Astrocyte of the spinal cord (primary cell): ENCODE measurements at places on chromosomes 1 and 21.

DNA sequence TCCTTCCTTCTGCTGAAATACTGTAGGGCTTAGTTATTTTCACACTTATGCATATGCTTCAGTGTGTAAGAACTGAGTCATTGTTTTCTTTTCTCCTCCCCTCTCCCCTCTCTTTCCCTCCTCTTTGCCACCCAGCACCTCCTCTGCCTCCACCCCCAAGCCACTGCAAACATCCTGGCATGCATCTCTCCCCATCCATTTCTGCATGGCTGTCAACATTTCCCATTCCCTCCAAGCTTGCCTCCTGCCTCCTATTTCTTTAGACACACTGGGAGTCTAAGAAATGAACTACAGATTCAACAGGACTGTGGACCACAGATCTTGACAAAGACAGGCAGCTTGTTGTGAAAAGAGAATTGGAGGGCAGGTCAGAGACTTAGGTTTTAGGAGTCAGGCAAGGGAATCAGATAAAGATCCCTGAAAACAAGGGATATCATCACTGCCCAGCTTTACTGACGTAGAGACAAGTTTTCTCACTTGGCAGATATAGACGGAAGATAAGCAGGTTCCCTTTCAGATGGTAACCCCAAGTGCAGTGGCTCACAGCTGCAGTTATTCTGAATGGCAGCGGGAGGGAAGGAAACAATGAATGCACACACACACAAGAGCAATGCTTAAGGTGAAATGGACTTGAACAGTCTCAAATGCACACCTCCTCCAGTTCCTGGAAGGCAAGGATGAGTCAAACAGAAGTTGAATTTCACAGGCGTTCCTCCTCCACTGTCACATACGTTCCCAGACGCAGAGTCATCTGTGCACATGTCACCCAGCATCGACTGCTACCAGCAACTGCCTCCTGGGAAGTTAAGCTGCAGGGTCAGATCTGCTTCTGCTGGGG, 56.1 kb downstream of the HIVEP3 start:
- peak; percentile 88 for DNase-seq

GRCh38 chr1:22641906-22642636, 1.4 kb upstream of the C1QC start:
- DNase-seq = peak; percentile 24

- DNase-seq = peak; percentile 64
Observed at GRCh38 chr21:37658817-37659458, 257.3 kb downstream of the KCNJ6 start.

- DNase-seq = peak; percentile 14
Observed at GRCh38 chr1:227654431-227654830, 80.7 kb downstream of the JMJD4 start.

GRCh38 chr1:203117611-203118575, 9.6 kb upstream of the ADORA1 start:
- DNase-seq = peak; percentile 49

- no peak for DNase-seq
Observed at GRCh38 chr1:150269451-150269850, 635 bp upstream of the APH1A start.

GRCh38 chr1:179228783-179229213, 679 bp downstream of the ABL2 start:
- DNase-seq = peak; percentile 15

DNA sequence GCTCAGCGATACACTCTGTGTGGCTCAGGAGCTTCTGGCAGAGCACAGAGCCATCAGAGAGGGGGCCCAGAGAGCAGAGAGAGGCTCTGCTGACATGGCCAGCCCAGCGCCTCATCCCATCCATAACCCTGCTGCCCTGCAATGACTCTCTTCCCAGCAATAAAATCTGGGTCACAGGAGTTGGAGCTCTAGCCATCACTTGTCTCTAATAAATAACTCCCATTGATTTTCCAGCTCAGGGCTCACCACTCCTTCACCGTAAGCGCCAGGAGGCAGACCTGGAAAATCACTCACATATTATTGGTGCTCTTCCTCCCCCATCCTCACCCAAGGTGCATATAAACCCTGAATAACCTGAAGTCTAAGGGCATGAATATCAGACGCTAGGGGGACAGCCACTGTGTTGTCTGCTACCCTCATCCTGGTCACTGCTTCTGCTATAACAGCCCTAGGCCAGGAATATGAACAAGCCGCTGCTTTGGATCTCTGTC, at the start of gene APCS:
APCS (plus strand) TSS at position 366 of the 491 bp plus-strand sequence; CDS start at position 462, 96 bp downstream.
- DNase-seq = no peak

DNA sequence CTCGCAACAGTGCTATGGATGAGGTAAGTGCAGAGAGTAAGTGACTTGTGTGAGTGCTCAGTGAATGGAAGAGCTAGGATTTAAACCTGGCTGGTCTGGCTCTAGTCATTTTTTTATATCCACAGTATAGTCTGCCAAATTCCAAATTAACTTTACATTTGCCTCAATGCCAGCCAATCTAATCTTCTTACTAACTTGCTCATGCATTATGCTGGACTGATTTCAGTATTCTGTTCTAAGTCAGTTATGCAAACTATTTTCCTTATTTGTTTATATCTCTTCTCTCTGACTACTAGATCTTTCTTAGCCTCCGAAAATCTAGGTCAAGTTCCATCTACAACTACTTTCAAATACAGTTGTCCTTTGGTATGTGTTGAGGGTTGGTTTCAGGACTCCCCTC, 133.3 kb downstream of the XPR1 start:
- no peak for DNase-seq

DNA sequence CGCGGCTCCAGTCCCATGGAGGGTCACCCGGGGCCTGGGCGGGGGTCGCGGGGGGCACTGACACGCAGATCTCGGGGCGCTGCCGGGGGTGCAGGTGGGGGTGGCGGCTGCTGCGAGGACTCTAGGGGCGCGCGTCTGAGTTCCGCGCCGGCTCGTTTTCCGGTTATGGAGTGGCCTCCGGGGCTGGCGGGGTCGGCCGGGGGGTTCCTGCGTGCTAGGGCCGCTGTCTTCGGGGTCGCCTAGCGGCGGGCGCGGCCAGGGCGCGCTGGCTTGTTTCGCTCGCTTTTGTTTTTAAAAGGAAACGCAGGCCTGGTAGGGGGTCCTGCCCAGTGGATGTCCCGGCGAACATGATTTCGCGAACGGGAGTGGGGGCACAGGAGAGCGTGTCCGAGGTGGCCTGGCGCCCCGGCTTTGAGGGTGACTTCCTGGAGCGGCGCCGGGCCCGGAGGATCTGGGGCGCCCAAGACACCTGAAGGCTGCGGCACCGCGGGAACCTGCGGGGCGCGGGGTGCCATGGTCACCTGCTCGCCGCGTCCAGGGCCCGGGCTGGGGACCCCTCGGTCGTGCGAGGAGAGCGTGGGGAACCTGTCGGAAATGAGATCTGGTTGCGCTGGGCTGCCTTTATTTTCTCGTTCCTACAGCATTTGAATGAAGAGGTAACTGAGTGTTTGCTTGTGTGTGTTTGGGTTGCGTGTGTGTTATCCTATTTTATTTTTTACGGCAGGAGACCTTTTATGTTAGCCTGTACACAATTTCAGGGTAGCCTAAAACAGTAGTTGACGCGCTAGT, 618 bp downstream of the ETS2 start:
- no peak for DNase-seq

GRCh38 chr1:229199261-229200243, 71.4 kb upstream of the RAB4A start:
- no peak for DNase-seq
